ENCODE measurements at places on chromosomes 1 and 21.

DNA sequence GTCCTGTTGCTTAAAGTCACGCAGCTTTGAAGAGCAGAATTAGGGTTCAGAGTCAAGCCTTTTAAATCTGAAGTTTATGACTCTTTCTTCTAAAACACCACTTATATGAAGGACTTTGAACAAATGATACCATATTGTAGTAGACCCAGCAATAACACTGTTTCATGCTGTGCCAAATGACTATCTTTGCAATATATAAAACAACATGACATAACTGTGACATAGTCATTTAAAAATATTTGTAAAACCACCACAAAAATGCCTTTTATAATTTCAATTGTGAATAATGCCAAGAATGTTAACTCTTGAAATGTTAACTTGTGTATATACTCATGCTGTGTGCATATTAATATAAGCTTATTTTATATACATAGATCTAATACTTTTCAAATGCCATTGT lies 452.1 kb upstream of the NEGR1 start:
- DNase-seq: no peak

DNA sequence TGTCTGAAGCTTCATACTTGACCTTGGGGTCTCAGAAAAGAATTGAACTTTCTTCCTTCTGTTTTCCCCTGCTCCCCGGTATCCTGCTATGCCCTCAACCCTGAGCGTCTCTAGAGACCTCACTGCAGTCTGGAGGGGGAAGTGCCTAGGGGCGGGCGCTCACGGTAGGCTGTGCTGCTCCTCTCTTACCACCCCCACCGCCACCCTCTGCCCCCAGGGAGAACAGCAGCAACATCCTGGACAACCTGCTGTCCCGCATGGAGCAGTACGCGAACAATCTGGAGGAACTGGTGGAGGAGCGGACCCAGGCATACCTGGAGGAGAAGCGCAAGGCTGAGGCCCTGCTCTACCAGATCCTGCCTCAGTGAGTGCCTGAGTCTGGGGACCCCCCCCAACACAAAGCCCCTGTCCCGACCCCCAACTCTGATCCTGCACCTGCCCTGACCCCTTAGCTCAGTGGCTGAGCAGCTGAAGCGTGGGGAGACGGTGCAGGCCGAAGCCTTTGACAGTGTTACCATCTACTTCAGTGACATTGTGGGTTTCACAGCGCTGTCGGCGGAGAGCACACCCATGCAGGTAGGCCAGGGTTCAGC lies 10.3 kb downstream of the NPR1 start:
- no peak for DNase-seq

DNA sequence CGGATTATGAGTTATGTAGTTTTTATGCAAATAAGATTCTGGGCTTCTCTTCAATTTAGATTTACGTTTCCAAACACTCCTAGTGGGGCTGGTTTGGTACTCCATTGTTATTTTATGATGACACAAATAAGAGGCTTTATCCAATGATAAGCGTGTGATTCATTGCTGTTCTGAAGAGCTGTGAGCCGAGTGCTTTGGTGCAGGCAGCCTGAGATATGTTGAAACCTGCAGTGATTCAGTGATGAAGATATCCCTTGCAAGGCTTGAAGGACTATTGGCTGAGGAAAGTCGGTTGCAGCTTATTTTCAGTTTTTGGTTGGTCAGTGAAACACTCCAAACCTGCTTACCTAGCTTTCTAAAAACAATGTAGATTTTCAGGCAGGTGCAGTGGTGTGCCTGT lies 112.2 kb downstream of the RYR2 start:
- DNase-seq: no peak

DNA sequence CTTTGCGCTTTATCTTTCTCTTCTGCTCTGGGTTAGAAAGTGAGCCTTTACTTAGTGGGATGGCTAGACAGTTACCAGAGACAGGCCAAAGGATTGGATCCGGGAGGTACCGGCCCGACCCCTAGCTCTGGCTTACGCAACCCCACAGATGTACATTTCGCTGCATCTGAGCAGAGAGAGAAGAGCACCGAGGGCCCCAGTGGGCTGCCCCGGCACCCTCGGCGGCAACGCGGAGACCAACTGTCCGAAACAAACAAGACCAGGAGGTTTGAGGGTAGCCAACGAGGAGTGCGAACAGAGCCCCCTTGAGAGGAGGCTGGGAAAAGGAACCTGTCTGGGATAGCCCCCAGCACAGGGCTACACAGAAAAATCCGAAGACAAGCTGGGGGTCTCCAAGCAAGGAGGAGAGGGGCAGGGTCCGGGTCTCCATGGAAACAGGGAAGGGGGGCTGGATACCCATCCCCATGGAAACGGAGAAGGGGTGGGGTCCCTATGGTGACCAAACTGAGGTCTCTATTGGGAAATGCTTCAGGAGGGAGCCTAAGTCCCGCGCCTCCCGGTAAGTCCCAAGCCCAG lies 373 bp downstream of the MTF1 start:
- no peak for DNase-seq

- DNase-seq: no peak
Observed at GRCh38 chr1:183635099-183635605, 431 bp downstream of the ARPC5 start.

- no peak for DNase-seq
Observed at GRCh38 chr1:41417746-41418145, 56.5 kb downstream of the FOXO6 start.

DNA sequence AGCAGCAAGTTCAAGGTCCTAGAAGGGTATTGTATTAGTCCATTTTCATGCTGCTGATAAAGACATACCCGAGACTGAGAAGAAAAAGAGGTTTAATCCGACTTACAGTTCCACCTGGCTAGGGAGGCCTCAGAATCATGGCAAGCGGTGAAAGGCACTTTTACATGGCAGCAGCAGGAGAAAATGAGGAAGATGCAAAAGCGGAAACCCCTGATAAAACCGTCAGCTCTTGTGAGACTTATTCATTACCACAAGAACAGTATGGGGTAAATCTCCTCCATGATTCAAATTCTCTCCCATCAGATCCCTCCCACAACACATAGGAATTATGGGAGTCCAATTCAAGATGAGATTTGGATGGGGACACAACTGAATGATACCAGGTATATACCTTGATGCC lies 409.5 kb downstream of the NTNG1 start:
- DNase-seq: no peak

DNA sequence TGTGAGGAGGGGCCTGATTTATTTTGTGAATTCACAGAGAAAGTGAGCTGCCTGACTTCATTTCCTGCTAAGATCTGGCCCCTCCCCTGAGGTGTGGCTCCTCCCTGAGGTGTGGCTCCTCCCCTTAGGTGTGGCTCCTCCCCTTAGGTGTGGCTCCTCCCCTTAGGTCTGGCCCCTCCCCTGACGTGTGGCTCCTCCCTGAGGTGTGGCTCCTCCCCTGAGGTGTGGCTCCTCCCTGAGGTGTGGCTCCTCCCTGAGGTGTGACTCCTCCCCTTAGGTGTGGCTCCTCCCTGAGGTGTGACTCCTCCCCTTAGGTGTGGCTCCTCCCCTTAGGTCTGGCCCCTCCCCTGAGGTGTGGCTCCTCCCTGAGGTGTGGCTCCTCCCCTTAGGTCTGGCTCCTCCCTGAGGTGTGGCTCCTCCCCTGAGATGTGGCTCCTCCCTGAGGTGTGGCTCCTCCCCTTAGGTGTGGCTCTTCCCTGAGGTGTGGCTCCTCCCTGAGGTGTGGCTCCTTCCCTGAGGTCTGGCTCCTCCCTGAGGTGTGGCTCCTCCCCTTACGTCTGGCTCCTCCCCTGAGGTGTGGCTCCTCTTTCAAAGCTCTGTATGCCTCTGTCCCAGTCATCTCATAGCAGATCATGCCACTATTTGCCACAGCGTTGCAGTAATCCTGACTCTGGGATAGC lies 26.9 kb upstream of the LRRC3 start:
- DNase-seq: no peak
